Mucosa of gallbladder (tissue), 1 donor: ENCODE measurements at places on chromosomes 6 and 20.

GRCh38 chr20:51444922-51445438 is 97.5 kb downstream of the NFATC2 start:
- no peak for DNase-seq

DNA sequence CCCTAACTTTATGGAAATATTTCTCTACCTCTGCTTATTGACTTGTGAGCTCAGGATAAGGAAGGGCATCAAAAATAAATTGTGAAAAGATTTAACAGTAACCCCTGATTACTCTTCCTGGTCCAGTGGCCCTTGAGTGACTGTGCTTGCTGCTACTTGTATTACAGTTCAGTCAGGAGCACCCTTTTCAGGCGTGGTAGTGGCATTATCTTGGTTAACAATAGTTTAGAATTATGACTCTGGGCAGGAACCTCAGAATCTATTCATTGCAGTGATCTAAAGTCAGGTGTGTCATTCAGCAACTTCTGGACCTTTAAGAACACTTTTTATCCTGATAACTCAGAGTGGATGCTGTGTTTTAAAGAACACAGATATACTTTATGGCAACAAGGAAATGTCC is 43.4 kb downstream of the FAM135A start:
- DNase-seq: no peak

DNA sequence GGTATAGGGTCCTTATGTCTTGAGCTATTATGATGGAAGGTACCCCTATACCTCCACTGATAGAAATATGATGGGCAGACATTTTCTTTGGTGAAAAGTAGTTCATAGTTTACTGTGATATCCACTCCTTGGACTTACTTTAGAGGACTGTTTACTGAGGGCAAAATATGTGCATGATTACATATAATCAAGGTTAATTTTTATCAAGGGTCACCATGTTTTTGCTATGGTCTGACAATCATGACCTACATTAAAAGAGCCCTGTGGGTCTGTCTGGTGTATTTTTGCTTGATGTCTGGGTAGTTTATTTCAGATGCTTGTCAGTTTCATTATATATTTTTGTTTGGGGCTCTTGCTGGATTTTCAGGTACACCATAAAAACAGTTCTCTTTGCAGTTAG is 40.1 kb downstream of the CDKAL1 start:
- no peak for DNase-seq

DNA sequence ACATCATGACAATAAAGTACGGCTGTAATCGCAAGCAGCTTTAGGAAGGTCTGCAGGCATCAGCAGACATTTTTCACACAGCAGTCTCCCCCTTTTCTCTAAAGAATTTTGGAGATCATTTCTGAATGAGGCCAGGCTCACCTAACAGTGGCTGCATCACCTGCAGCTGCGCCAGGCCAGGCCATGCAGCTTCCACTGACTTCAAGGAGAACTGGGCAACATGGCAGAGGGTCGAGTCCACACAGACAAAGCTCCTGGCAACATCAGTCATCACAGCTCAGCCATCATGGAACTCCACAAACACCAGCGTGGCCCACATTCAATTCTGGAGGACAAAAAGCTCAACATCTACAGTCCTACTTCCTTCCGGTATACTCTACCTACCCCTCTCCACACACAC is 17.8 kb upstream of the FOXC1 start:
- no peak for DNase-seq

DNA sequence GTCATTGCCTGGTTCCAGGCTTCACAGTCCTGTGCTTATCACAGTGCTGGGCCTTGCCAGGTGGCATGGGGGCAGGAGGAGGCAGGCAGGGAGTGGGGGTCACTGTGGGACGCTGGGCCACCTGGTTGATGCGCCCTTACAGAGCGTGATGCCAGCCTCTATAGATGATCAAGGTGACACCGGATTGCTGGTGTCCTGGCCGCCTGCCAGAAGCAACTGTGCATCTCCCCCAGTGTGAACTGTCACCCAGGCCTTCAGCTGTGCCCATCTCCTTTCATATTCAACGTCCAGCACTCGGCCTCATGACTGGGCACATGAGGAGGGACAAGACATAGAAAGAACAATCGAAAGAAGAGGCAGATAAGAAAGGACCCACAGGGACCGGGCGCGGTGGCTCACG is 318.9 kb downstream of the TAF4 start:
- no peak for DNase-seq

GRCh38 chr6:147983581-147984366 is 358.9 kb upstream of the SASH1 start:
- no peak for DNase-seq

GRCh38 chr6:143294265-143294860 is 156.1 kb downstream of the ADAT2 start:
- DNase-seq: no peak

- DNase-seq: no peak
Measured at GRCh38 chr6:25138934-25139415, 140.2 kb upstream of the CARMIL1 start.

DNA sequence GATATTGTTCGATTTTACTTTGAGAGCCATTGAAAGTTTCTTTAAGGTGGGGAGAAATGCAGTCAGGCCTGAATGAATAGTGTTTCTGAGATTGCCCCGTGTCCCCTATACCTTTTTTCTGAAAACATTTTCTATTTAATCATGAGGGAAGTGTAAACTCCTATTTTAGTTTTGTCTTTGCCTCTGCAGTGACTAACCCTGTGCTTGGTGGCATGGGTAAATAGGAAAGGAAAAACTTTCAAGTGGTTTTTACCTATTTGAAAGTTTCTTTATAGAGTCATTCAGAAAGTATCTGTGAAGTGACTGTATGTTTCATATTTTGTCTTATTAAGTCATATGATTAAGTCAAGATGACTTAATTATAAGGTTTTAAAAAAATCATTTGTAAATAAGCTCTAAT is 14.5 kb downstream of the SNRNP48 start:
- DNase-seq: no peak

DNA sequence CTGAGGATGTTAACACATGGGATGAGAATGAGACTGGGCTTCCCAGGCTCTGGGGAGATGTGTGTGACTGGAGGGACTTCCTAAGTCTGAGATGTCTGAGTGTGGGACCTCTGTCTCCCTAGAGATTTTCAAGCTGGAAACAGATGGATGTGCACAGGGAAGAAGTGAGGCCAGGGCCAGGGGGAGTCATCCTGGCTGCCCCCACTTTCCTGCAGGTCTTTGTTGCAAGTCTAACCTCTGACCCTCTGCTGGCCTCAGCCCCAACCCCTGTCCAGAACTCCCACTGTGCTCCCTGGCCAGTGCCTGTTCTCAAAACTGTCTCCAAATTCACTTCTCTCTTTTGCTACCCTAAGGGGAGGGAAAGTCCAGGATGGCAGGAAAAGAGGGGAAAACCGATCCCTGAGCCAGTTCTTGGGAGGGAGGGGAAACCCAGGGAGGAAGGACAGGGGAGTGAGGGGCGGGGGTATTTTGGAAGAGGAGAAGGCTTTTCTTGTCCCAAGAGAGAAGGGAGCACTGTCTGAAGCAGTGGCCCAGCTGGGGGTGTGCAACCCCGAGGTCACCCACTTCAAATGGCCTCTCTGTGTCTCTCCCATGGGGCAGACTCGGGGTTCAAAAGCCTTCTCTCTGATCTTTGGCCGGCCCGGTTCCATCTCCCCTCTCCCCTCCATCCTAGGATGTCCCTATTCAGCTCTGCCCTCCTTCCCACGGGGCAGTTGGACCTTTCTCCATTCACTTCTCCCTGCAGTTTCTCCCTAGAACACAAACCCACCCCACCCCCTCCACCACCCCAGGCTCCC is 3.1 kb downstream of the PPP1R18 start:
- DNase-seq: no peak

GRCh38 chr6:79353226-79353625 is 118.7 kb upstream of the HMGN3 start:
- no peak for DNase-seq

- DNase-seq: no peak
Measured at GRCh38 chr6:18506382-18507017, 119.3 kb downstream of the RNF144B start.

- no peak for DNase-seq
Measured at GRCh38 chr20:19789446-19789845, 31.4 kb downstream of the RIN2 start.

- DNase-seq: no peak
Measured at GRCh38 chr6:110828396-110828795, 13.1 kb upstream of the CDK19 start.

DNA sequence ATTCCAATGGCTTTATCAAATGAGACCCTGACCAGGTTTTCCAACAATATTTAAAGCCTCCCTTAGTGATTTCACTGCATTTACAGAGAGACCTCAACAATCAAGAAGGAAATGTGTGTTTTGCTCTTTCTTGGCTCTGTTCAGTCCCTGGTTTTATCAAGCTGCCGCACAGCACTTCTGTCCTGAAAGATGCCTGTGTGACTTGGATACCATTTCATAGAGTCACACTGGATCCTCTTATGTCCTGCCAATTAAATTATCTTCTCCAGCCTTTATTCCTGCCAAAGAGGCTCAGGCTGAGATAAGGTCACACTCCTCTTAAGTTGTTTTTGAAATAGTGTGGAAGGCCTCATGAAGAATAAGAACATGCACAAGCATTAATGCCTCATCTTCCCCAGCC is 197.0 kb upstream of the RNF217 start:
- no peak for DNase-seq

DNA sequence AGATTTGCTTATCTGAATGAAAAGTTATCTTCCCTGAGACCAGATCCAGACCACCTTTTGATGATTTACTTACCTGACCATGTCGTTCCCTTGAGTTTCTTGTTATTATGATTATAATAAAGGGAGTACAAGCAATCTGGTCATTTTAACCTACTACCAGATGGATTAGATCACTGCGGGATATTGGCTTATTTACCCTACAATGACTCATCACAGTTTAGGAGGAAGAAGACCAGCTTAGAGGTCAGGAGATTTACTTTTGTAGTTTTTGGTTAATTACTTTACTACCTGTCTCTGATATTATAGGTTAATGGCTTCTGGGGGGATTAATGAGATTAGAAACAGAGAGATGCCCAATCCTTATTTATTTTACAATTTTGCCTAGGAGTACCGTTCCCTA is 10.7 kb downstream of the PKIB start:
- DNase-seq: no peak

- no peak for DNase-seq
Measured at GRCh38 chr20:14580418-14581074, 243.1 kb upstream of the FLRT3 start.

DNA sequence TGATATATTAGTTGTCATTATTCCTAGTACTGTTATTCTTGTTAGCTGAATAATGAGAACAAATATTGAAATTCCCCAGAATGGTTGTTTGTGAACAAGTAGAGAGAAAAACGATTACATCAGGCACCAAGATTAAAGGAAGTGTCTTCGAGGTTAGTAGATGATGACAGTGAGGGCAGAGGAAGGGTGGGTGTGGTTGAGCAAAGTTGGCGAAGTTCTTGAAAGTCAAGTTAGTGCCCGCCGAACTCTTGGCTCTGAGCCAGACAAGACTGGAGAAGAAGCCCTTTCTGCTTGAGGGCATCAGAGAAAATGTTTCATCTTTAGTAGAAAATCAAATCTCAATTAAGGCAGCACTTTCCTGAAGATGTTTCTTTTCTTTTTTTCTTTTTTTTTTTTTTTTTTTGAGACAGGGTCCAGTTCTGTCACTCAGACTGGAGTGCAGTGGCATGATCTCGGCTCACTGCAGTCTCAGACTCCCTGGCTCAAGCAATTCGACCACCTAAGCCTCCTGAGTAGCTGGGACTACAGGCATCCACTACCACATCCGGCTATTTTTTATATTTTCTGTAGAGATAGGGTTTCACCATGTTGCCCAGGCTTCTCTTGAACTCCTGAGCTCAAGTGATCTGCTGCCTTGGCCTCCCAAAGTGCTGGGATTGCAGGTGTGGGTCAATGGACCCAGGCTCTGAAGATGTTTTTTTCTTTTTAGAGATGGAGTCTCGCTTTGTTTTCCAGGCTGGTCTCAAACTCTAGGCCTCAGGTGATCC is 77.1 kb downstream of the SGK1 start:
- DNase-seq: peak; percentile 64

- DNase-seq: no peak
Measured at GRCh38 chr6:80287112-80287511, 180.6 kb downstream of the BCKDHB start.

DNA sequence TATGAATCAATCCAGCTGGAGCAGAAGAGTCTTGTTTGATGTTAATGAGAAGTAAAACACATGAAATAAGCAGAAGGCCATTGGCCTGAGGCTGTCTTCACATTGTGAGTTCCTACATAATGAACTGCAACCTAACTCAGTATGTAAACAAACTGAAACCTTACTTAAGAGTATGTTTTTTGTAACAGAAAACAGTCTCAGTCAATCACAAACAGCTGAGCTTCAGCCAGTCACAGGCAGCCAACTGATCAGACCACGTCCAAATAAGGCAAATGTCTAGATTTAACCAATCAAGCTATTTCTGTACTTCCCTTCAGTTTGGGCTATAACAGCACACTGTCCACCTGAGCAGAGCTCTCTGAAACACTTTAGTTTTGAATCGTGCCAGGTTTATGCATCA is 234.7 kb downstream of the TRDN start:
- no peak for DNase-seq

DNA sequence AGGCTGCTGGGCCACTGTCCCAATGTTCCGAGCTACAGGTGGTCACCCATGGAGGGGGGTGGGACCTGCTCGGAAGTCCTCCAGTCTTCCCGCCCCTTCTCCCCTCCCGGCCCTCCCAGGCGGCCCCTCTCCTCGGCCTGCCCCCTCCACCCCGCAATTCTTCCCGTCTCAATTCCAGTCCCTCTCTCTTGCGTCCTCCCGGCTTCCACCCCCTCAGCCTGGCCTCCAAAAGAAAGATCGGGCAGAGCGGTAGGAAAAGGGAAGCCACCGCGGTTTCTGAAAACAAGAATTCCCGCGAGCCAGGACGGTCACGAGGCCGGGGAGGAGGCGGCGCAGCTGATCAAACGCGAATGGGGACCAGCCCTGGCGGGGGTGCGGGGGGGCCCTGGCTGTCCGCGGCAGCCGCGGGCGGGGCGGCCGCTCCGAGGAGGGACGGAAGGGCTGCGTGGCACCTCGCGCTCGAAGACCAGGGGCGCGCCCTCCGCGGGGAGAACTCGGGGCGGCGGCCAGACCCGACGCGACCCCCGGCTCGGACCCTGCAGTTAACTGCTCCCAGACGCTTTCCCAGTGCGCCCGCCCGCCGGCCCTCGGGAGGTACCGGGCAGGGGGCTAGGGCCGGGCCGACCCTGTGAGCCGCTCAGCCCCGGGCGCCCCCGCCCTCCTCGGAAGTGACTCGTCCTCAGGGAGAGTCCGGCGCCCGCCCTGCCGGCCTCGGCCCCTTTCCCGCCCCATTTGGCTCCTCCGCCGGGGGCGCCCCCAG is 1.0 kb downstream of the PXDC1 start:
- peak; percentile 92 for DNase-seq
